ENCODE measurements at places on chromosomes 4 and X. TPM values are rescaled to one million over a fixed set of nuclear protein-coding genes. Genes with fewer than 3 reads are reported as not detected.
A peak's percentile ranks its signal among the peaks of the same experiment; 100 is the strongest.

GRCh38 chr4:68465058-68465457 lies 17.8 kb downstream of the TMPRSS11E start:
- no peak for DNase-seq

- DNase-seq, result no peak
These were observed 169.9 kb downstream of the SLIT2 start for GRCh38 chr4:20421603-20421985.

GRCh38 chrX:71105628-71106027 lies 912 bp downstream of the CXorf65 start:
- DNase-seq, result no peak

- peak; percentile 42 for DNase-seq
These were observed 30.1 kb downstream of the ADGRA3 start for GRCh38 chr4:22485737-22486136.

DNA sequence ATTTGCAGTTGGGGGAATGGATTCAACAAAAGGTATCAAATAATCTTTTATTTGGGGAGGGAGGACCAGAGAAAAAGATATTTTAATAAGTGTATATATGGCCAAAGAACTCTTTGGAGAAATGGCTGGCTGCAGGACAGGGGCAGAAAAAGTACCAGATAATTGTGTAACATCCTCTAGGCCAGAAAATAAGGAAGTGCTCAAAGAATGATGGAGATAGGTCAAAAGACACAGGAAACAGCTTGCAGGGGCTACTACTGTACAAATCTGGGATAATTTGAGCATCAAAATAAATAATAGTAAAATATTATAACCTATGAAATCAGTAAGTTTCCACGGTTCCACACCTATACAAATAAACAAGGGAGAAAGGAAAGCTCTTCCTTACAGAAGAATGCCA lies 34.8 kb downstream of the KLHL5 start:
- DNase-seq, result no peak

- DNase-seq, result no peak
These were observed 289.5 kb downstream of the SMARCA1 start for GRCh38 chrX:129233786-129234185.

GRCh38 chr4:5166377-5166776 lies 115.1 kb downstream of the STK32B start:
- no peak for DNase-seq

DNA sequence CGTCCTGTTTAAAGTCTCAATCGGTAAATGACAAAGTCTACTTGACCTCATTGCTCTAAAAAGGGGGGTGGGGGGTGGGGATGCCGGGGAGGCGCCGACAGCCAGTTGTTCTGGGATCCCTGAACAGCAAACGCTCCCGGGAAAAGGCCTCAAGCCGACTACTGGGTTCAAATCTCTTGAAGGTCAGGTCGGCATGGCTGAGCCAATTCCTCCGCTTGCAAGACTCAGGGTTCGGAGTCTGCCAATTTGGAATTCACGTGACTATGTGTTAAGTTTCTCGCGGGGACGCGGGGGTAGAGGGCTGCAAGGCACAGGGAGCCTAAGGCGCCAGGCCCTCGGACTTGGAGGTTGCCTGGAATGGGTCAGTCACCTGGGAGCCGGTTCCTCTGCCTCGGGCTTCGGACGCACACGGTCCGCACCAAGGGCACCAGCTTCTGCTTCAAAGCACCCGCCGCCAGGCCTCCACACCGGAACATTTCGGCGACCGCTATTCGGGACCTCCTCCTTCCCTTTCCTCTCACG lies 399 bp downstream of the AIFM1 start:
- DNase-seq, result no peak

- DNase-seq, result no peak
These were observed 695.9 kb upstream of the ATOH1 start for GRCh38 chr4:93132631-93133030.

- no peak for DNase-seq
These were observed 191.4 kb downstream of the ADAMTS3 start for GRCh38 chr4:72377491-72378194.

DNA sequence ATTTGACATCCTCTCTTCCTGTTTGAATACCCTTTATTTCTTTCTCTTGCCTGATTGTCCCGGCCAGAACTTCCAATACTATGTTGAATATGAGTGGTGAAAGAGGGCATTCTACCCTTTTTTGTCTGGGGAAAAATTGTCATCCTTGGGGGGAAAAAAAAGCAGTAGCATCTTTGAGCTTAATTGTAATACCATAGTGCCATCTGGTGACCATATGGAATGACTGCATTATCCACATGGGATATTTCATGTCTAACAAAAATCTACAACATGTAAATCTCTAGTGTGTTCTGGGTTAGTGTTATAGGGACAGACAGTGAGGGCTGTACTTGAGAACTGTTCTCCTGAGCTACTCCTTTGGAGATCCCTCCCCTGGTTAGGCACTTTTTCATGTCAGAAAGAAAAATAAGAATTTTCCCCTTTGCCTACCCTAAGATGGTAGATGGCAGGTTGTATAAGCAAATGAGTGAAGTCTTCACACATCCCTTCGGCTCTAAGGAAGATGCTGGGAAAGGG lies 26.0 kb downstream of the CAPN6 start:
- DNase-seq, result no peak

GRCh38 chr4:59400334-59400733 lies 1799.8 kb upstream of the ADGRL3 start:
- no peak for DNase-seq

Gene CORIN
- 31.1 TPM for polyA plus RNA-seq

Gene PDLIM3
- polyA plus RNA-seq, result 15.4 TPM

Gene TMEM144
- polyA plus RNA-seq, result 1.5 TPM

Gene LAS1L
- polyA plus RNA-seq, result 17.9 TPM

Gene LEF1
- 1.2 TPM for polyA plus RNA-seq

All from AG04450 (cell line).